ENCODE measurements at places on chromosomes 5 and 9.

- DNase-seq = no peak
Observed at GRCh38 chr9:120956862-120957261, 30.3 kb upstream of the TRAF1 start.

GRCh38 chr5:176514244-176514950, 22.8 kb downstream of the RNF44 start:
- no peak for DNase-seq

DNA sequence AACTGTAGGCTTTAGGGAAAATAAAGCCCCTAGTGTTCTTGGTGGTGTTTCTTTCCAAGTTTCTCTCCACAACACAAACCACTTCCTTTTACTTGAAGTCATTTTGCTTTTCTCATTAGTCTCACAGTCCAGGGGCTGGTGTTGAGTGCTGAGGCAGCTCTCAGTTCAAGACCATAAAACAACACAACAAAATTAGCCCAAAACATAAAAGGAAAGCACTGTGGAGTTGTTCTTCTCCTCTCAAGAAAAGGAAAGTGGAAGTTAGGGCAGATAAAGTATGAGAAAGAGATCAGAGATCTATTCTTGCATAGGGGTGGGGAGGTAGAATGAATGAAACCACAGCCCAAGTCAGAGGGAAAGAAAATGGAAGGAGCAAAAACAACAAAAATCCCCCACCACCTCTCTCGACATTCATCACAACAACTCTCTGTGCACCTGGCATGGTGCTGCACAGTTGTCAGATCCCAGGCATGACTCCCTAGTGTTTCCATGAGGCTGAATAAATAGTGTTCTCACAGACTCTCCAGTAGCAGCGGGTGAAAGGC, 569.9 kb downstream of the RAB3C start:
- DNase-seq = no peak

GRCh38 chr9:126650404-126651341, 36.9 kb downstream of the LMX1B start:
- no peak for DNase-seq

- DNase-seq = no peak
Observed at GRCh38 chr9:20832775-20833174, 148.7 kb downstream of the FOCAD start.

DNA sequence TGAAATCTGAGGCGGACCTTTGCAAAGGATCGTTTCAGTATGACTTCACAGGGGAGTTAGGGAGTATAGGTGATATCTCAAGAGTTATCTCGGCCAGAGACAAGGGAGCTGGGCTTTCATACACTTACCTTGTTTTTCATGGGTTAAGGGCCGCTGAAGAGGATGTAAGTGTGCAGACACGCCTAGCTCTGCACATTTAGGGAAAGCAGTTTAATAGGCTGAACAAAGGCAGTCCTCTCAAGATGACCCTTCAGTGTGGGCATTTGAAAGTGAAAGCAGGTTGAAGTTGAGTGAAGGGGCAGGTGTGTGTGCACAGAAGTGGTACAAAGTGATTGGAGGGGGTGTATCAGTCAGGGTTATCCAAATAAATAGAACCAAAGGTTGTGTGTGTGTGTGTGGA, 33.1 kb upstream of the PRXL2C start:
- no peak for DNase-seq

GRCh38 chr9:93676310-93677047, 100.1 kb downstream of the PHF2 start:
- no peak for DNase-seq
